ENCODE measurements at places on chromosomes 2 and 18.

DNA sequence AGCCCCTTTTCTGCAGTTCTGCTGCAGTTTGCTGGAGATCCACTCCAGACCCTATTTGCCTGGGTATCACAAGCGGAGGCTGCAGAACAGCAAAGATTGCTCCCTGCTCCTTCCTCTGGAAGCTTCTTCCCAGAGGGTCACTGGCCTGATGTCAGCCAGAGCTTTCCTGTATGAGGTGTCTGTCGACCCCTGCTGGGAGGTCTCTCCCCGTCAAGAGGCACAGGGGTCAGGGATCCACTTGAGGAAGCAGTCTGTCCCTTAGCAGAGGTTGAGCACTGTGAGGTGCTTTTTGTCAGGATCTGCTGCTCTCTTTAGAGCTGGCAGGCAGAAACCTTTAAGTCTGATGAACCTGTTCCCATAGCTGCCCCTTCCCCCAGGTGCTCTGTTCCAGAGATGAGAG is 42.0 kb upstream of the MYL1 start:
- no peak for DNase-seq

- no peak for DNase-seq
Measured at GRCh38 chr2:204948024-204948763, 402.9 kb downstream of the PARD3B start.

GRCh38 chr2:220279840-220280239 is 652.4 kb downstream of the SLC4A3 start:
- DNase-seq: no peak

- peak; percentile 88 for DNase-seq
Measured at GRCh38 chr2:218979846-218980734, 4.9 kb downstream of the FEV start.

Data from HEK293T (cell line).